ENCODE measurements at places on chromosomes 11 and 22.

GRCh38 chr11:66291706-66292542 lies at the start of gene TMEM151A:
TMEM151A (plus strand) TSS chr11:66291894; CDS start chr11:66292014, 120 bp downstream.
- peak; percentile 34 for DNase-seq

DNA sequence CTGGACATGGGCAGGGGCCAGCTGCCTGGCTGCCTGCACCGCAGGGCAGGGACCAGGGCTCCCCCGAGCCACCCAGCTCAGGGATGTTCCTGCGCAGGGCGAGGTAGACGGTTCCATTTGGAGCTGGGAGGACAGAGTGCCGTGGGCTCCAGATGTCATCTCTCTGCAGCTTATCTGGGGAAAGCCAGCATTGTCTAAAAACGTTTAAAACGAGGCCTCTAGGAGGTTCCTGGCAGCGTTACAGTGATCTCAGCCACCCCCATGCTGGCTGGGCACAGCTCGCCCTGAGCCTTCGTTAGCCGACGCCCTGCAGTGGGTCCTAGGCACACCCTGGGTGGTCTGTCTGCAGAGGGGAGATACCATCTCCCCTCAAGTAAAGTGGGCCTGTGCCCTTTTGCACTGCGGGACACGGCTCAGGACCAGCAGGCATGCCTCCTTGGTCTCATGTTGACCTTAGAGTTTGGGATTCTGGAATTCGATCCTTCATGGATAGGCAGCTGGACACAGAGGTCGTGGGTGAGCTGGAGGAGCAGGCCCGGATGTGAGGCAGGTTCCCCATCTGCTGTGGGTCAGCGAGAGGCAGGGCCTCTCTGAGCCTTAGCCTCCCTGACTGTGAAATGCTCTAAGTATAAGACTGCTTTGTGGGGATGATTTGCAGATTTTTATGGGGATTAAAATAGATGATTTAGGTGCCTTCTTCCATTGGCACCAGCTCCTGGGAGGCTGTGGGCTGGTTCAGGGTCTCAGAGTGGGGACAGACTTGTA lies 14.1 kb downstream of the SYNGR1 start:
- no peak for DNase-seq

- DNase-seq, result no peak
Measured at GRCh38 chr11:29260939-29261705, 755.7 kb downstream of the KCNA4 start.

DNA sequence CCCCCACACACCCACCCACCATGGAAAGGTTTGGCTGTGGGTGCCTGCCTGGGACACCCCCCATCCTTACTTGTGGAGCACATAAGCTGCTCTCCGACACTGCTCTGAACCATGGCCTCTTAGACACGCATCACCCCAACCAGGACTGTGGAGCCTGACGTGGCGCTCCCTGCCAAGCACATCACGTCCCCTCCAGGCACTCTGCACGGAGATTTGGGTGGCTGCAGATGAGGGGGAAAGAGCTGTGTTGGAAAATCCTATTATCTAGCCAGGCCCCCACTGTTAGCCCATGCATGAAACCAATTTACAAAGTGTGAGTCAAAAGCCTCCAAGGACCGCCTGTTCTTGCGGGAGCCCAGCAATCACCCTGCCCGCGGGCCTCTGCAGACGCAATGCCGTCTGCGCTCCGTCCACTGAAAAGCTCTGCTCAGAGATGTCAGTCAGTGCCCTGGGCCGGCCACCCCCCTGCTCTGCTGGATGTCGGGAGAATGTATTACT lies 163.4 kb upstream of the NECTIN1 start:
- DNase-seq, result no peak

GRCh38 chr22:20055654-20056053 lies 24.4 kb upstream of the DGCR8 start:
- no peak for DNase-seq

DNA sequence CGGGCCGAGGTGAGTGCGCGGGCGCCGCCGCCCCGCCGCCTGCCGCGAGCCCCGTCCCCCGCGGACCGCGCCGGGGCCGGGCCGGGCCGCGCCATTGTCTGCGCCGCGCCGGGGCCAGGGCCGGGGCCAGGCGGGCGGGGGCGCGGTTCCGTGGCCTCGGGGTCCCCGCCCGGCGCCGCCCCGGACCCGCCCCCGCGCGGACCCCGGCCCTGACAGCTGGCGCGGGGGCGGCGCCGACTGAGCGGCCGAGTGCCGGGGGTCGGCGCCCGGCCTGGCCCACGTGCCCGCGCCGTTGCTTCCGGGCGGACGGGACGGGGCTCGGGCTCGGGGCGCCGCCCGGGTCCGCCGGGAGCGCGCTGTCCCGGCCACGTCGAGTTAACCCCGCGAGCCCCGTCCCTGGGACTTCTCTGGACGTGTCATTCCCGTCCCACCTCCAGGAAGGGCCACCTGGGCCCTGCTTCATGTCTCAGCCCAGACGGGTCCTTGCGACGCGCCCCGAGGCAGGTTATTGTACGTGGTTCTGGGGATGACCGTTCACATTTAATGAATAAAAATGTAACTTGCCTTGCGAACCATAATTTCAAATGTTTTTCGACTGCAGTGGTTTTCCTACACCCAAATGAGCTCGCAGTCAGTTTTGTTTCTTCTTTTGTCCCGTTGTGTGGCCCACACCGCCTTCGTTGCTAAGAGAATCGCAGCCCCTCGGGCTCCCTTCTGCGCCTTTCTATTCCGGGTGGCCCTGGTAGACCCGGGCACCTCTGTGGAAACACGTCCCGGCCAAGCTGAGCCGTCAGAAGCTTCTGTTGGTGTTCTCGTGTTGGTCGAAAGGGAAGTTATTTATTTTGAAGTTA lies 562 bp downstream of the ZBED4 start:
- DNase-seq, result no peak

GRCh38 chr11:45245218-45246045 lies 40.7 kb downstream of the SYT13 start:
- no peak for DNase-seq

DNA sequence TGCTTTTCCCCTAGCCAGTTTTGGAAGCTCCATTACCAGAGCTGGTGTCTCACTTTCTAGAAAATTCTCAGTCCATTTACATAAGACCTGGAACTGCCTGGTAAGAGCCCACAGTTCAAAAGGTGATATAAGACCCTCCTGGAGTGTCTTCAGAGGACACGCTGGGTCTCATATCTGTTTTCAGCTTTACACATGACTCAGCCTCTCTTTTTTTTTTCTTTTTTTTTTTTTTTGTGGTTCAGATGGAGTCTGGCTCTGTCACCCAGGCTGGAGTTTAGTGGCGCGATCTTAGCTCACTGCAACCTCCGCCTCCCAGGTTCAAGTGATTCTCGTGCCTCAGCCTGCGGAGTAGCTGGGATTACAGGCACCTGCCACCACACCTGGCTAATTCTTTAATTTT lies 30.7 kb downstream of the WEE1 start:
- no peak for DNase-seq
